ENCODE measurements at places on chromosomes 1 and 21. TPM values are rescaled to one million over a fixed set of nuclear protein-coding genes. Genes with fewer than 3 reads are reported as not detected.

DNA sequence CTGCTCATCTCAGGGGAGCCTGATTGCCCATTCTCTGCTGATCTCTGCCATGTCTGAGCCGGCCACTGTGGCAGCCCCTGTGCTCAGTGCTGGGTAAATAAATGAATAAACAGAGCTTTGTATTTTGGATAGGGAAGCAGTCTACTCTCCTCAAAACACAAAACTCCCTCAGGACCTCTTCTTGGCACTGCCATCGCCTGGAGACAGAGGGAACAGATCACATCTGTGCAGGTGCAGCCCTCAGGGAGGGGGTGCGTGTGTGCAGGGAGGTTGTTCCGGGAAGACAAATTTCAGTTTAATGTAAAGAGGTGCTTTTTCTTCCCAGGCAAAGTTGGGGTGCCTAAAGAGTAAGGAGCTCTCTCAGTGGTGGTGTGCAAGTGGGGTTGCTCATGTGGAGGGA, 7.7 kb upstream of the FAM167B start:
- no peak for DNase-seq

Gene PMF1
- total RNA-seq, result 119 TPM

DNA sequence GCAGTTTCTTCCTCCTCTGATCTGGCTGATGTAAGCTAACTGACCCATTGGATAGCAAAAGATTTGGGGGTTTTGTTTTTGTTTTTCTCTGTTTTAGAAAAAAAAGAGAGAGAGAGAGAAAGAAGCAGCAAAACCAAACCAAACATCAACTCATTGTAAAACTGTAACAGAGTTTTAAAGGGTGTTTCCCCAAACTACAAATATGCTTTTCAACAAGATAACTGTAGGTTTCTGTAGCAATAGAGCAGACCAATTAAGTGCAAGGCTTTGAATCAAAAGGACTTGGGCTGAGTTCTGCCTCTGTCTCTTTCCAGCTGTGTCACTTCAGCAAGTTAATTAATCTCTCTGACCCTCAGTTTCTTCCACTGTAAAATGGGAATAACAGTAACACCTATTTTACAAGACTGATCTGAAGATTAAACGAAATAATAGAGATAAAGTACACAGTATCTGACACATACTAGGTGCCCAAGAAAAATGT, 44.5 kb downstream of the RRAGC start:
- no peak for DNase-seq

DNA sequence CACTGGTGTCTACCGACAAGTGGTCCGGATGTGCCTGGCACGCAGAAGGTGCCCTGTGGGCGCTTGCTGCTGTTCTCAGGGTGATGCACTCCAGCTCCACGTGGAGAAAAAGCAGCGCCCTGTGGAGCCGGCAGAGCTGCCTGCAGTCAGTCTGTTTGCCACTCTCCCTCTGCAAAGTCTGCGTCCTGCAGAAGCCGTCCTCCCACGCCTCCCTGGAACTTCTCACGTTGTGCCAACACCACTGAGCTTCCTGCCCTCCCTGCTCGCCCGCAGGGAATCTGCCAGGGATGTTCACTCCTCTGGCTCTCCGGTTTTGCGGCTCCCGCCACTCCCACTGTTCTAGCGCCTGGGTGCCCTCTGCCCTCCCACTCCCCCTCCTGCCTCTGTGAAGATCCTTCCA, 19.8 kb upstream of the UBXN10 start:
- no peak for DNase-seq

DNA sequence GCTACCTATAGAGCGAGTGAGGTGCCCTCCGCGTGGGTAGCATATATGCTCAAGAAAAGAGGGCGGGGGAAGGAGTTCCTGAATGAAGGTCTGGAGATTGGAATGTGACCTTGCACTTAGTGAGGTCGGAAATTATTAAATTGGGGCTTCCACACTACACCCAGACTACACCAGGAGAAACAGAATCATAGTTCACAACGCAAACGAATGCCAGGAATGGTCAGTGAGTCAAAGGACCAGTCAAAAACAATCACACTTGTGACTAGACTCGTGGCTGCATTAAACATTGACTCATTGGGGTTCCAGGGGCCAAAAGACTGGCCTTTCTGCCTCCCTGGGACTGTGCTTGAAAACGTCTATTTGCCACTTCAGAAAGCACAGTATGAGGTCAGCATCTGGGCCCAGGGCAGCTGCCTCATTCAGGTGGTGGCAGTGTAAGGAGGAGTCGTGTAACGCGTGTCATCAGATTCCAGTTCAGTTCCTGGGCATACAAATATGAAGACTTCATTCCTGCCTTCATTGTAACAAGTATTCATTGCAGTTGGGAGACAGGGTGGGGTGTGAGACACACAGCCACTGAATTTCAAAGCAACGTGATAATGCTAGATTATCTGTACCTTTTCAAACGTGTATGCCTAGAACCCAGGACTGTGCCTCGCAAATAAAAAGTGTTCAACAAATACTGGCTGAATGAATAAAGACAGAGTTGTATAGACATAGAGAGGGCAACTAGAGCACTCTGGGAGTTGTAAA, at the start of gene YOD1:
Gene YOD1 (minus strand): TSS at position 18 of the 753 bp plus-strand sequence. CDS start 178 bp downstream, outside the sequence.
- DNase-seq, result peak; percentile 24

DNA sequence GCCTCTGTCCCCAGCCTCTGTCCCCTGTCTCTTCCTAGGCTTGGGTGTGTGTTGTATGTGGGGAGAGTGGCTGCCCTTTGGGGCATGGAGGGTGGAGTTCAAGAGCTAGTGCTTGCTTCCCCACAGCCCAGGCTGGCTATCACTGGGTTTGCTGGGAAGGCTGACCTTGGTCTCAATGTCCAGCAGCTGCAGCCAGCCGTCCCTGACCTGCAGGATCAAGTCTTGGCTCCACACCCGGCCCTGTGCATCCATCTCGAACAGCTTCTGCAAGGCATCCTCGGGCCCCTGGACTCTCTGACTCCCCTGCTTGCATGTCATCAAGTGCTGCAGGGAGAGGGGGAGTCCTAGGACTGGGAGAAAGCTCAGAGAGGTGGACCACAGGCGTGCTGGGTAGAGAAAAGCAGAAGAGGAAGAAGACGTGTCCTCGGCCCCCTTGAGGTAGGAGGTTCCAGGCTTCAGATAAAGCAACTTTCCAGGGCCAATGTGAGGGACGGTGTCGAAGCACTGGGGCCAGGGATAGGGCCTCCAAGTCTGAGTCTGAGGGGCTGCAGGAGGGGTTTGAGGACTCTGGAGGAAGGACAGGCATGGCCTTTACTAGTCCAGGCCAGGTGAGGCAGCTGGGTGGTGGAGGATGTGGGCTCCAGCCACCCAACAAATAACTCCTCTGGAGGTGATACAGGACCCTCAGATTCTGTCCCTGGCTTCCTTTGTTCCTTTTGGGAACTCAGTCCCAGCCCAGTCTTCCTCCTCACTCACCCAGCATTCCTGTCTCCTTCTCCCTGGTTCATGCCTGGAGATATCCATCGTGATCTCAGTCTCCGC, 4.0 kb downstream of the EPS8L3 start:
- DNase-seq, result no peak

DNA sequence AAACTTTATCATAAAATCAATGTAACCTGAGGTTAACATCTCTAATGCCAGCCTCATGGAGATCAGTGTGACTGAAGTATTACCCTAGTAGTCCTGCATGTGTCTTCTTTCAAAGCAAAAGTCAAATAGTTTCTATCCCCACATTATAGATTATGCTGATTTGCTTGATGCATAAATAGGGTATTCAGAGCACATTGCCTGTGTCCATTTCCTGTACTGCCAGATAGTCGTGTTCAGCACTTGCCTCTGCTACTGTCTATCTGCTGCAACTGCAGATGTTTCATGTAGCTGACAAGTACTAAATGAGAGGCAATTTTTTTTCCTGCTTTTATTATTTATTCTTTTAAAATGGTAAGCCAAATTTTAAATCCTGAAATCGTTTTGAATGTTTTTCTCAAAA, 348.7 kb downstream of the CHRM3 start:
- DNase-seq, result no peak

DNA sequence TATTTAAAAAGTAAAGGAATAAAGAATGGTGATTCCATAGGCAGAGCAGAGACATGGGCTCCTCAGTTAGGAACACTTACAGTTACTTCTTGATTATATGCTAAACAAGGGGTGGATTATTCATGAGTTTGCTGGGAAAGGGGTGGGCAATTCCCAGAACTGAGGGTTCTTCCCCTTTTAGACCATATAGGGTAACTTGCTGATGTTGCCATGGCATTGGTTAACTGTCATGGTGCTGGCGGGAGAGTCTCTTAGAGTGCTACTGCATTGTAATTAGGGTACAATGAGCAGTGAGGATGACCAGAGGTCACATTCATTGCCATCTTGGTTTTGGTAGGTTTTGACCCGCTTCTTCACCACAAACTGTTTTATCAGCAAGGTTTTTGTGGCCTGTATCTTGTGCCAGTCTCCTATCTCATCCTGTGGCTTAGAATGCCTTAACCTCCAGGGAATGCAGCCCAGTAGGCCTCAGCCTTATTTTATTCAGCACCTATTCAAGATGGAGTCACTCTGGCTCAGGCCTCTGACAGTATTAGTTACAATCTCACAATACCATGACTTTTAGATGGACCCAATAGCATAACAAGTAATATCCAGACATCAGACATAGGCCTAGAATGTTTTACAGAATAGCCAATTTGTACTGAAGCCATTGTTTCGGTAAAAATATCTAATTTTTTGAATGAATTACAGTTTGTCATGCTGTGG, 106.8 kb downstream of the ZBTB18 start:
- no peak for DNase-seq

Gene NHLH1
- total RNA-seq, result 0.46 TPM

Gene CHI3L1
- 10.5 TPM for total RNA-seq

DNA sequence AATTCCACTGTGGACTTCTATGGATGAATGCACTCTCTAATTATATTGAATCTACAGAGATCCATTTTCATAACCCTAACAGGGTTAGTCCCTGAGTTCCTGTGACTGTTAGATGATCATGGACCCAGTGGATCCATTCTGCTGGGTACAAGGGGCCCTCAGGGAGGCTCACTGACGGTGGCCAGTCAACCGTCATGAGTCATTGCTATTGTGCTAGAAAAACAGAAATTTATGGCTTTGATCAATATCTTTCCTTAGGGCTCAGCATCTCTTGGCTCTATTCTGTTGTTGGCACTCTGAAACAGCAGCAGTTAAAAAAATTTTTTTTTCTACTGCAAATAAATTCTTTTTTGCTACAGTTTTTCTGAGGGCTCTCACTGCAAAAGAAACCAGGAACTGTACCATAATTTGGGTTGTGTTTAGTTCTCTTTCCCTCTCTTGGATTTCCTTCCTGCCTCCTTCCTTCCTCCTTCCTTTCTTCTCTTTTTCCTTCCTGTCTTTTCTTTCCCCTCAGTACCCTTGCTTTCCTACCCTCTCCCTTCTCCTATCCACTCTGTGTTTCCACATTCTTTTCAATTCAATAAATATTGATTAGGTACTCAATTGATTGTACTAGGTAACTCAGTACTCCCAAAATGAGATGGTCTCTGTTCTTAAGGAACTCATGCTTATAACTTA, 49.5 kb downstream of the UTP25 start:
- DNase-seq, result no peak

Gene SPOCD1
- total RNA-seq, result not detected

GRCh38 chr1:165060285-165060793, 296.2 kb downstream of the LMX1A start:
- DNase-seq, result no peak

Gene AMY1C
- not detected for total RNA-seq

Gene OR2T33
- not detected for total RNA-seq

GRCh38 chr21:29245104-29245643, 53.5 kb upstream of the BACH1 start:
- no peak for DNase-seq

DNA sequence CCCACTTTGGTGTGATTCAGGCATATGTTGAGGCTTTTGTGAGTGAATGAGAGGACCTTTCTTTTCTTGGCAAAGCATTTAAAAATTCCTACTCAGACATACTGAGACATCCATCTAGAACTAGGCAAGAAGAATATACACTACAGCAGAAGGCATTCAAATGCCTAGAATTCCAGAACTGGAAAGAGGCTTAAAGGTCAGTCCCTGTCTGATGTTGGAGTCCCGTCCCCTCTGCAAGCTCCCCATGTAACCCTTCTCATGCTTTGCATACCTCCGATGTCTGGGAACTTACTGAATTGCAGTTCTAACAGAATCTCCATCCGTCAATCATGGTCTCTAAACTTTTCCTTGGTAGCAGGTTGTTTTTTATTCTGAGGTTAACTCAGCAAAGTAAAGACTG, 152.9 kb downstream of the ATP6V1G3 start:
- DNase-seq, result no peak

DNA sequence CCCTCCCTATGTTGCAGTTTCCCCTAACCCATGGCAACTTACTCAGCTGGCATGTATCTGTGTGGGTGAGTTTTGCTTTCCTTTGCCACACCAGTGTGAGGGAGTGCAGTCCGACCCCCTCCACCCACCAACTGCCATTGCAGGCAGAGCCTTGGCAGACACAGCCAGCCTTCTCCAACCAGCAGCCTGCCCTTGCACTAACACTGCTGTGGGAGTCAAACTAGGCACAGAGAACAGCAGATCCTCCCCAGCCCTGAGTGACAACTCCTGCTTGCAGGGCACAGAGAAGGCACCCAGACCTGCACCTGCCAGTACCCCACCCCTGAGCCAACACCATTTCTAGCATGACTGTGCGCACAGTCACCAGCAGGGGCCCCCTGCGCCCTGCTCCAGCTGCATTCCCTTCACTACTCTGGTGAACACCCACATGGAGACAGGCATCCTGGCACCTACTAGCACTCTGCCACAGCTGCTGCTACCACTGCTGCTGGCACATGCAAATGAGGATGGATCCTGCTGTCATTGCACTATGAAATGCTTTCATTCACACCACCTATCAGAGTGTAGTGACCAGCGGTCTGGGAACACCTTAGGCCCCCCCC, 98.4 kb downstream of the MAGI3 start:
- no peak for DNase-seq

- DNase-seq, result no peak
These were observed 38.4 kb downstream of the PIK3CD start for GRCh38 chr1:9689971-9690381.

DNA sequence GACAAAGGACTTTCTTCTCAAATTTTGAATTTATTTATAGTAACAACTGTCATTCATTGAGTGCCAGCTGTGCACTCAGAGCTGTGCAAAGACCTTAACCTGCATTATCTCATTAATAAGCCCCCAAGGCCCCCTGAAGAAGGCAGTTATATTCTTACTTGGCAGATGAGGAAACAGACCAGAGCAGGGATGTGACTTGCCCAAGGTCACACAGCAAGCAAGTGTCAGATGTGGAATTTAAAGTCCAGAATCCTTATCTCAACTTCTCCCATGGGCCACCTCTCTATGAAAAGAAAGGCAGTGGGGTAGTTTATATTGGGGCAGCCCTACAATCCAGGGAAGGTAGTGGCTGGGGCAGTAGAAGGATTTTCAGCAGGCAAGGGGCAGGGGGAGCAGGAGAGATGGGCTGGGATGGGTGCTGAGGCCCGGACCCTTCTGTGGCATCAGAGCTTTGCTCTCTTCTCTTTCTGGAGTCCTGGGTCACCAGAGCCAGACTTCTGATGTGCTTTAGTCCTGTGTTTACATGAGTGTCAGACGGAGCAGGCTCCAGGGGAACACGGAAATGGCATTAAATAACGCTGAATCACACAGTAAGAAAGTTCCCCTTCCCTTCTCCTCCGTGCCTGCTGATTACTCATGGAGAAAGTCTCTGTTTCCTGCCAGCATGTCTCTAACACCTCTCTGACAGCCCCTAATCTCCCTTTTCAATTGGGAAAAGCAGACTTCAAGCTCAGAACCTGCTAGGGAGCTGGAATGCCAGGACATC, 39.5 kb downstream of the EPHB2 start:
- peak; percentile 34 for DNase-seq

- DNase-seq, result no peak
These were observed 63.1 kb downstream of the TMPRSS15 start for GRCh38 chr21:18340387-18340942.

Gene CD164L2
- total RNA-seq, result not detected

All from gastrocnemius medialis (tissue), 4 donors.